ENCODE measurements at places on chromosomes 11 and 22.

GRCh38 chr11:64198511-64198910 lies 8.0 kb upstream of the FERMT3 start:
- DNase-seq: no peak

GRCh38 chr11:4465407-4465806 lies 16.3 kb downstream of the OR52K2 start:
- no peak for DNase-seq

DNA sequence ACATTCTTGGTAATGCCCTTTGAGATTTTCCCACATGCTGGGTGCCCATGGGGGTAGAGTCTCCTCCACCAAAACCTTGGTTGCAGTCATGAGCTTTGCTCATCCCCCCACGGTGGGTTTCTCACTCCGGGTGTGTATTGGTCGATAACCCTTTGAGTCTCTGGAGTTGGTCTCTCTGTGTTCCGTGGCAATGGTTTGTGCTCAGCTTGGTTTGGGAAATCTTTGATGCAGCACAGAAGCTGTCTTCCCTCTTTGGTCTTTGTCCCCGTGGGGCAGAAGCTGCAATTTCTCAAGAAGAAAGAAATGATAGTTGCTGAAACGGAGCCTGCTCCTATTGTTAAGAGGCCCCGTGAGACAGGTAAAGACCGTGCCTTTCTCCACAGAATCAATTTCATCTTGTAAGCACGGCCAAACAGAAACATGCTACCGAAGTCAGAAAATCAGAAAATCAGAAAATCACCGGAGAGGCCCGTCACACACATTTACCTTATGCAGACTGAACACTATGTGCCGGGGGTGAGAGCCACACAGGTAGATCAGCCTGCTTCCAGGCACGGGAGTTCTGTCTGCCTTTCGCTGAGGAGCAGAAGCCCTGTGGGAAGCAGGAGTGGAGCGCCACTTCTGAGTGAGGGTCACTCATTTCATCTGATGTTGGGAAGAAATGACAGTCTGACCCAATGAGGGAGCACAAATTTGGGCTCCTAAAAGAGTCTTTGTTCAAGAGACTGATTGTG lies 186.1 kb downstream of the TBC1D22A start:
- no peak for DNase-seq

DNA sequence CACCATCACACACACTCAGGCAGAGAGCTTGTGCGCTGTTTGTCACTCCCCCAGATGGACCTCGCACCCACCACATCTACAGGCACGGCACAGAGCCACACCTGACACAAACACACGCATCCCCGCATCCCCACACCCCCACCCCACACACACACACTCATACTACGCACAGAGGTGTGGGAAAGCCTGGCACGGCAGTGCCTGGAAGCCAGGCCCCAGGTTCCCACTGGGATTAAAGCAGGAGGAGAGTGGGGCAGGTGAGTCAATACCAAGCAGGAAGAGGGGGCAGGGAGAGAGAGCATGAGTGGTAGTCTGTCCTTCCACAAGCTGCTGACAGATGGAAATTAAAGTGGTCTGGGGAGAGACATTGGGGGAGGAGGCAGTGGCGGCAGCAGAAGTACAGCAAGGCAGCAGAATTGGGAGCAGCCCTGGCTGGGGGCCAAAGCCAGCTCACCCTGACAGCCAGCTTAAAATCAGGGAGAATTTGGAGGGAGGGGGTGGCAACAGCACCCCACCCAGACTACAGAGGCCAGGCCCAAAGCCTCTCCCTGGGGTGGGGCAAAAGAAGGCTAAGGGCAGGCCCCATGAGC lies 20.7 kb downstream of the TNKS1BP1 start:
- no peak for DNase-seq

GRCh38 chr11:58958500-58958899 lies 19.2 kb downstream of the GLYATL1 start:
- DNase-seq: peak; percentile 48

DNA sequence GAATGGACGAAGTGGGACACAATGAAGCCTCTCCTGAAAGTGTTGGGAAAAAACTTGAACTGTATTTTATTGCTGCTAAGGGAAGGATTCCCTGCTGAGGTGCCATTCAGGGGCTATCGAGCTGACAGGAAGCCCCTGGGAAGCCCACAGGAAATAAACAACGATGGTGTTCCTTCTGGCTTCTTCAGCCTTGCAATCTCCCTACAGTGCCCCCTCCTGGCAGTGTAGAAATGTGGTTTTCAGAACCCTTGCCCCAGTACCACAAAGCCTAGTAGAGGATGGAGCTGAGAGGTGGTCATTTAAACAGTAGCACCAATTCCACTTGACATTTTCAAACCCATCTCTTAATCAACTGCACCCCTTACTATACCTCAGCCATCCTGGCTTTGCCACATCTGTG lies 676.7 kb upstream of the ARHGAP42 start:
- no peak for DNase-seq

- no peak for DNase-seq
Measured at GRCh38 chr11:2090172-2091111, 48.7 kb downstream of the IGF2 start.

All from pancreas (tissue), 10 donors.